Activated CD4-positive, alpha-beta T cell treated with anti-CD3 and anti-CD28 coated beads, Interleukin-2, amount 50 U/mL, for 1 hour (primary cell): ENCODE measurements at places on chromosomes 7 and 10.

DNA sequence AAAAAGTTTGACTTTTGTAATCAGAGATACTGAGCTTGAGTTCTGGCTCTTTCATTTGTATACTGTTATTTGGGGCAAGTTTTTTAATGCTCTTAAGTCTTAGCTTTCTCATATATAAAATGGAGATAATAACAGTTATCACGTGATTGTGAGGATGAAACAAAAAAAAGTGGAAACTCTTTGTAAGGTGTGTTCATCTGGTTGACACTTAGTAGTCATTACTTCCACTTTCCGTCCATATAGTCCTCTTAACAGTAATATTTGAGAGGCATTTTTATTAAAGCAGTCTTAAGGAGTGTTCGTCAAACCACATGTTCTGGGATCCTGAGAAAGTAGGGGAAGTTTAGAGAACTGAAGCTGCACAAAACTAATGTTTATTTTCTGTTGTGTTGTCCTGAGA lies 65.6 kb downstream of the PTEN start:
- DNase-seq, result no peak

DNA sequence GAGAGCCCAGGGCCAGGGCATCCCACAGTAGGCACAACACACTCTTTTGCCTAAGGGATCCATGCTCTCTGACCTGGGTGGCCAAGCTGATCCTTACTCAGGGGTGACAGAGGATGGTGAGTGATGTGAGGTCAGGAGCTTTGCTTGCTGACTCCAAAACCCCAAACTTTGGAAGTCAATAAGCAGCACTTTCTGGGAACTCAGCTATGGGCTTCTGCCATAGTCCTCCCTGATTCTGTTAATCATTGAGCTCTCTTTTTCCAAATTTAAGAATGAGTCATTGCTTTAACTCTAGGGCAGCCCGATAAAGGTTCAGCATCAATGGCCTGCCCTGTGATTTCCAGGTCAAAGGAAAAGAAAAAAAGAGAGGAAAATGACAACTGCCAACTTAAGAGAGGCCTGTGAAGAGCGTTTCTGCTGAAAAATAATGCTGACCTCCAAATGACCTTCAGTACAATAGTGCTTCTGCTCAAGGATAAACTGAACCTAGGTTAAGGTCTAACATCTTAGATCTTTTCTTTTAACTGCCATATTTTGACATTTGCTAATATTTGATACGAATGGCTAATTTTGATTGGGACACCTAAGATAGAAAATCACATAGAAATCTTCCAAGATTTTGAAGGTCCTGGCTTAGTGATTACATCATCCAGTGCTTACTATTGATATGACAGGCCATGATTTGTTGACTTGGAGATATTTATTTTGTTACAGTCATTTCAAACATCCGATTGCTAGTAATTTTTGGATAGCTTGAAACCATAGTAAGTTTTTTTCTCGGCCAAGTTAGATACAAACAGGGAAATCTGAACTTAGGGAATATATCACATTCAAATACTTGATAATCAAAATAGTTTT lies 20.8 kb upstream of the RELN start:
- DNase-seq, result no peak

GRCh38 chr7:107743567-107744344 lies at the start of gene CBLL1:
Gene CBLL1, plus strand, starts transcription at chr7:107744142. Its CDS starts 22 bp downstream, at chr7:107744164.
- DNase-seq, result peak; percentile 97

GRCh38 chr10:46995234-46995633 lies 84.0 kb downstream of the PTPN20 start:
- no peak for DNase-seq

- no peak for DNase-seq
Observed at GRCh38 chr7:127897704-127898454, 133.4 kb downstream of the LRRC4 start.

GRCh38 chr10:21953585-21954057 lies 49.9 kb downstream of the DNAJC1 start:
- DNase-seq, result no peak

DNA sequence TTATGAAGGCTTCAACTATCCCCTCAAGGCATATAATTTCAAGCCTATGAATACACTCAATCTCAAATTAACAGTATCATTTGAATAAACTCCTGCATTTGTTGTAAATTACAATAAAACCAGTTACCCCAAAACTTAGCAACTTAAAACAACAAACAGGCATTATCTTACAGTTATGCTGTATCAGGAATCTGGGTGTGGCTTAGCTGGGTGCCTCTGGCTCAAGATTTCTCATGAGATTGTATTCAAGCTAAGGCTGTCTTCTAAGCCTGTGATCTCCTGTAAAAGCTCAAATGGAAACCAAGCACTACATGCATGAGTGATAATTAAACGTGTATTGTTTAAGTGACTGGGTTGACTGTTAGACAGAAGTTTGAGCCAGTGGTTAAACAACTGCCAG lies 341.0 kb upstream of the PHF14 start:
- no peak for DNase-seq

GRCh38 chr7:29851487-29851886 lies 45.2 kb downstream of the WIPF3 start:
- DNase-seq, result no peak

GRCh38 chr10:100509241-100509840 lies 10.3 kb downstream of the SEC31B start:
- peak; percentile 8 for DNase-seq

DNA sequence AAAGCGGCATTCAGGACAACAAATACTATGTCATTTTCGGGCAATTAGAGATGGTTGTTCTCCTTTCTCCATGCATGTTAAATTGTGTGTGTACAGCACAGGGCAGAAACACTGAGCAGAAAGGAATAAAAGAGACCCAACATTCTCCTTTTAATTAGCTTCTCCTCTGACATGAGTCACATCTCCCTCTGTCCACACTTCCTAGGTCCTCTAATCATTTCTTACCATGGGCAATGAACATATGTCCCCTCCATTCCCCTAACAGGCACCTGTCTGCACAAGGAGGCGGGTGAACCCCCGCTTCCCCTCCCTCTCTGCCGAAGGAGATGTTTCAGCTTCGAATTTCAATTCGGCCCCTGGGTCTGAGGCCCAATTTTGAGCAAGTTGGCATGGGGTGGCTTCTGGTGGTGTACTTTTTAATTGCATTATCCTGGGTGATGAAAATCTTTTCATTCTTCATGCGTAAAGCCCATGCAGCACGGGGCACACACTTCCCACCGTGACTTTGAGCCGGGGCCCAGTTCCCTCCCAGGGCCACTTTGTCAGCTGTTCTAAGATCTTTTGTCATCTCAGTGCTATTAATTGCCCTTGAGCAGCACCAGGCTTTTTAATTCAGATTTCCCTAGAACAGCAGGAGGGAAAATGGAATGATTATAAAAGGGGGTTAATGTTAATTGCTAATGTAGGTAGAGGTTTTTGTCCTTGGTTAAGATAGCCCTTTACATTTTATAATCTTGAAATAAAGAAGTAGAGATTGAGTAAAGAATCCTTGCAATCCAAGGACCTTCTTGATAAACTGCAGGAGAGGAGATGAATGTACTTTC lies 219.5 kb upstream of the NRP1 start:
- DNase-seq, result no peak

- DNase-seq, result no peak
Observed at GRCh38 chr7:148921806-148922205, 37.7 kb upstream of the EZH2 start.

DNA sequence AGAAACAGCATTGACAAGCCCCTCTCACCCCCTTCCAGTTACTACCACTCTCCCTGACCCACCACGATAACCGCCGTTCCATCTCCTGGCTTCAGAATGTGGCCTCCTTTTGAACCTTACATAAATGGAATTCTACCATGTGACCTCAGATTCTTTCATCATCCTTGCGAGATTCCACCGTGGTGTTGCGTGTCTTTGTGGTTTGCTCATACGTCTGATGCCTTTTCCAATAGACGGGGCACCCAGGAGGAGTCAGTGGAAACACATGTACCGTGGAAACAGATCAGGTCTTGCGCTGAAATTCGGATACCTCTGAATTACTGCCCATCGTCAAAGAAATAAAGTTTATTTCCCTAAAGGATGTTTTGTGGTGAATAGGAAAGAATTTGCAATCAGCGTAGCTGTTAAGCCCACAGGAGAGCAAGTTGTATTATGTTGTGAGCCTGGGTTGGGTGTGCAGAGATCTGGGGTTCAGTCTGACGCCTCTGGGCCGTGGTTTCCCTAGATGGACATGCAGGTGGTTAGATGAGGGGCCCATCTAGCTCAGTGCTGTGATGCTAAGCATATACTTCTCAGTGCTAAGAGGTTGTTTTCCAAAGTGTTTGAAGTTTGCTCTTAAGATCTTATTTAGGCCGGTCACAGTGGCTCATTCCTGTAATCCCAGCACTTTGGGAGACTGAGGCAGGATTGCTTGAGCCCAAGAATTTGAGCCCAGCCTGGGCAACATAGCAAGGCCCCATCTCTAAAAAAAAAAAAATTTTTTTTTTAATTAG lies 29.1 kb downstream of the GTF2IRD1 start:
- DNase-seq, result no peak

- DNase-seq, result no peak
Observed at GRCh38 chr7:22726907-22727713, at the start of gene IL6. Gene IL6, plus strand, starts transcription at chr7:22727200. Its CDS starts 63 bp downstream, at chr7:22727263.

DNA sequence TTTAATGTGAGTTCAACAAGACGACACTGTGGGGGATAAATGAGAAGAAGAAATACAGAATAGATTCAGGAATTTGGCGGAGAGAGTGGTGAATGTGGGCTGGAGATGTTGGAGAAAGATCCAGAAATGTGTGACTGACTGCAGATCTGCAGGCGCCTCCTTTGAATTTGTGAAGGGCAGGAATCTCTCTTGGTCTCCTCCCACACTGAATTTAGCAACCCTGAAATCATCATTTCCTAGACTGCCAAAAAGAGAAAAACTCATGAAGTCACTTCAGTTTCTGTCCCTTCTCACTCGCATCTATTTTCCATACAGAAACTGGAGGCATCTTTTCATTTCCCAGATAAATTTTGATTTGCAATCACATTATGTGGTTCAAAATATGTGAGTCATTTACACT lies 128.7 kb downstream of the GNAI1 start:
- DNase-seq, result no peak

DNA sequence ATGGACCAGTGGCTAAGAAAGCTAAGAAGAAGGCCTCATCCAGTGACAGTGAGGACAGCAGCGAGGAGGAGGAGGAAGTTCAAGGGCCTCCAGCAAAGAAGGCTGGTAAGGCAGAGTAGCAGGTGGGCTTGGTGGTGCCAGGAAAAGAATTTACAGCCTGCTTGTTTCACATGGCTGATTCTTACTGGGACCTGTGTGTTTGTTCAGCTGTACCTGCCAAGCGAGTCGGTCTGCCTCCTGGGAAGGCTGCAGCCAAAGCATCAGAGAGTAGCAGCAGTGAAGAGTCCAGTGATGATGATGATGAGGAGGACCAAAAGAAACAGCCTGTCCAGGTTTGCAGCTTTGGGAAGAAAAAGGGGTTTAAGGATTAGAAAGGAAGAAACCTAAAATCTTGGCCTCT lies 5.0 kb downstream of the NOLC1 start:
- DNase-seq, result no peak

GRCh38 chr10:44874166-44874565 lies 37.0 kb upstream of the TMEM72 start:
- DNase-seq, result no peak

DNA sequence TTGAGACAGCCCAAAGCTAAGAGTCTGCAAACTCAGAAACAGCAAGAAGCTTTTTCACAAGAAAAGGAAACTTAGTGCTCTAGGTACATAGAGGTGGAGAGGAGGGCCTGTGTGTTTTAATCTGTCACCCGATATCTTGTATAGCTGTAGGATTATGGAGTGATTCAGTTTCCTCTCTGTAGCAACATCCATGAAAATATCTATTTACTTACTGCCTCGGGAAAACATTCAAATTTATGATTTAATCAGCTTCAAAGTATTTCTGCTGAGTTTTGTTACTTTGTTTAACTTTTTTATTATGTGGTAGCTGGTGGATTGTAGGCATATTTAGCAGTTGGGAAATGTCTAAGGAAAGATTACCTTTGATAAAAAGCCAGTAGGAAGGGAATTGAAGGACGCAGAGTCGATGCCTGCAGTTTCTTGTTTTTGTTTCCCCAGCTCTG lies 292.0 kb downstream of the CCDC3 start:
- no peak for DNase-seq

- no peak for DNase-seq
Observed at GRCh38 chr7:36448781-36449379, 59.2 kb downstream of the ANLN start.

DNA sequence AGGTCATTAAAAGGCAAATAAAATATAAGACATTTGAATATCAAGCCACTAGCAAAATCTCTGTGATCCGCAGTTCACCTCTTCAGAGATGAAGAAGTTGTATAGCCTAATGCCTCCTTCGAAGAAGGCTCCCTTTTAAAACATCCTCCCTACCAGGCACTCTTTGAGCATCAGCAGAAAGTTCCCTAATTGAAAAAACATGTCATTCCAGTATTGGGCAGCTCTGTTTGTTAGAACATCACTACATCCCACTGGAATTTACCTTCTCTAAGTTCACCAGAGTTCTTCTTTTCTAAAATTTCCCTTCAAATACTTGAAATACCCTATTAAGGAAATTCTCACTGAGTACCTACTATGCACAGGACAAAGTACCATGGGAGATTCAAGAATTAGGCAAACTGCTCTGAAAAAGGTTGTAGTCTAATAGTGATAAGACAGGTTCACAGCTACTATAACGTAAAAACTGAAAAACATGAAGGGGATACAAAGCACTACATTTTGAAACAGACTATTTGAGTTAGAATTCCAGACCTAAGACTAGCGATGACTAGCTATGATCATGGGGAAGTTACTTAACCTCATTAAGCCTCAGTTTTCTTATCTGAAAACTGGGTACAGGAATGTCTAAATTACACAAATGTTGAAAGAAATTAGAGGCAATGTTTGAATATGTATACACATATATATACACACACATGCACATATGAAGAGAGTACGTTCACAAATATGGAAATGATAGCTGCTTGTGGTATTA lies 128.7 kb downstream of the ELAPOR2 start:
- DNase-seq, result no peak

GRCh38 chr7:124027236-124027635 lies 5.6 kb downstream of the TMEM229A start:
- no peak for DNase-seq

- no peak for DNase-seq
Observed at GRCh38 chr10:36248304-36248981, 606.3 kb upstream of the FZD8 start.

DNA sequence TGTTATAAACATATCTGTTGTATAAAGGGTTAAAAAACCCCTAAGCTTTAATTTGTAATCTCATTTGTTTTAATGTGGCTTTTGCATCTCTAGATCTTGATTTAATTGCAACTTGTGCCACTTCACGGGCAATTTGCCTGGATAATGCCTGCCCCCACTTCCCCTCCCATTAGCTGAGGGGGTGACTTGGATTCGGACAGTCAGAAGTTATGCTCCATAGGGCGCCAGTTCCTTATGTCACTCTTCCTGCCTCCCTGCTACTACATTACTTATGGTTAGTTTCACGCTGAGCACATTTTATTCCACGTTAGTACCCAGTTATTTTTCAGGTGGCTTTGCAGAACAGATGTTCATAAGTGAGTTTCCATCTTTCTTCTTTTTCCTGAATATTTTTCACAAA lies 1015.2 kb upstream of the PHF14 start:
- DNase-seq, result no peak
